ENCODE measurements at places on chromosomes 3 and 15.

- DNase-seq = no peak
Measured at GRCh38 chr3:43287500-43287873, 1.1 kb downstream of the SNRK start.

GRCh38 chr15:61749169-61749568 lies 311.1 kb downstream of the VPS13C start:
- DNase-seq = no peak

DNA sequence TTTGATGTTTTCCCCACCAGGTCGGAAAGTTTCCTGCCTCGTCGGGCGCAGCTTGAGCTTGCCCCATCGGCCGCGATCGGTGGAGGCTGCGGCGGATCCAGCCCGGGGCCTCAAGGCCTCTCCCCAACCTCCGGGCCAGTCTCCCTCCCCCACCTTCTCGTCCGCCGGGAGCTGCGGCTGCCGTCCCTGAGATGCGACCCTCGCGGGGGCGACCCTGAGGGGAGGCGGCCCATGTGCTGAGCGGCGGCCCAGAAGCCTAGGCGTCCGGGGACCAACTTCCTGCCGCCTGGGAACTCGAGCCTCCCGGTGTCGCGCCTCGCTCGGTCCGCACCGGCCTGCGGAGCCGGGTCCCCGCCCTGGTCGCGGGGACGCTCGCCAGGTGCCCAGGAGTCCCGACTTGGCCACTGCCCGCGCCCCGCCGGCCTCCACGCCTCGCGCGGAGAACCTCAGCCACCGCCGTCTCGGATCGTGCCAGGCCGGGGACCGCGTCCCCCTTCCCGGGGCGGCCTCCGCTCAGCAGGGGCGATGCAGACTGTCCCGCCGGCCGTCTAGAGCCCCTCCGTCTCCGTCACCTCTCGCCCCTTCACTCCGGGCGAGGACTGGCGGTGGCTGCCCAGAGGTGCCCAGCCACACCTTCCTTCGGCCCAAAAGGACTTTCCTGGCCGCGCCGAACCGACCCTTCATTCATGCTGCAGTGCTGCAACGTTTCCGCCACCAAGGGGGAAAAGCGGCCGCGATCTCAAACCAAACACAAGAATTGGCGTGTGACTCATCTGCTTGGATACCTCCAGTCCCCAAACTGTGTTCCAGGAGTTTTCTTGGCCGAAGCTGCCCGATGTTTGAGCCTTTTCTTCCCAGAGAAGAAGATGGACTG lies 656 bp downstream of the SLMAP start:
- DNase-seq = peak; percentile 30

GRCh38 chr15:39455471-39455991 lies 125.3 kb upstream of the THBS1 start:
- no peak for DNase-seq

- DNase-seq = no peak
Measured at GRCh38 chr3:151281671-151282324, 3.5 kb upstream of the P2RY14 start.

- DNase-seq = no peak
Measured at GRCh38 chr3:54891540-54891897, 36.3 kb downstream of the LRTM1 start.

GRCh38 chr3:128849911-128850455 lies 29.4 kb upstream of the ACAD9 start:
- no peak for DNase-seq
